ENCODE measurements at places on chromosomes 6 and 20. TPM values are rescaled to one million over a fixed set of nuclear protein-coding genes. Genes with fewer than 3 reads are reported as not detected.

Gene EYS
- 0.24 TPM for total RNA-seq

- DNase-seq: no peak
Measured at GRCh38 chr20:1871807-1872458, 23.3 kb upstream of the SIRPA start.

DNA sequence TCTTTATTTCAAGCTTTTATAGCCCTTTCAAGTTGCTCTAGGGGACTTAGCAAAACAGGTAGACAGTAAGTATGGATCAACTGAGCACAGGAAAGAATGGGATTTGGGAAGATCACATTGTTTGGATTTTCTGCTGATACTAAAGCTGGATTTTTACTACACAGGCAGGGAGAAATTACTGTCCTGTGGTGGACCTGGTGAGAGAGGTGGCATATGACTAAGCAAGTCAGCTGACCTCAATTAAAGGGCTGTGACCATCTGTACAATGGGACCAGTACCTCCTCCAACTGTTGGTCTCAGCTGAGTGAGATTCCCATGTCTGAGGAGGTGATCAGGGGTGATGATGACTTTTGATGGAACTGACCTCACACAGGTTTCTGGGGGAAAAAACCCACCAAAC, 28.0 kb downstream of the RREB1 start:
- DNase-seq: no peak

GRCh38 chr20:56328861-56329260, 29.9 kb upstream of the FAM210B start:
- no peak for DNase-seq

DNA sequence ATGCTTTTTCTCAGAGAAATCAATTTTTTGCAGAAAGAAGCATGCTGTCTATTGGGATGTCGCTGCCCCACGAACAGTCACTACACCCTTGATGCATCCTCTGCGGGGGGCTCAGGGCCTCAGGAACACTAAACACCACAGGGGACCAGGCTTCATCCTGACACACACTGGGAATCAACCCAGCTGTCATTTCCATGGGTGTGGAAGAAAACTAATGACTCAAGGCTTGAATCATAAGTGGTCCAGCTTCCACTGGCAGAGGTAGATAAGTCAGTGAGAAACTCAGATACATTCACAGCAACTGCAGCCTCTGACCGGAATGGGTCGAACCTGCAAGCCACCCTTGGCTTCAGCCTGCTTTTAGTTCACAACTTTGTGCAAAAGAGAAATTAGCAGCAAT, 81.3 kb upstream of the SPTLC3 start:
- no peak for DNase-seq

DNA sequence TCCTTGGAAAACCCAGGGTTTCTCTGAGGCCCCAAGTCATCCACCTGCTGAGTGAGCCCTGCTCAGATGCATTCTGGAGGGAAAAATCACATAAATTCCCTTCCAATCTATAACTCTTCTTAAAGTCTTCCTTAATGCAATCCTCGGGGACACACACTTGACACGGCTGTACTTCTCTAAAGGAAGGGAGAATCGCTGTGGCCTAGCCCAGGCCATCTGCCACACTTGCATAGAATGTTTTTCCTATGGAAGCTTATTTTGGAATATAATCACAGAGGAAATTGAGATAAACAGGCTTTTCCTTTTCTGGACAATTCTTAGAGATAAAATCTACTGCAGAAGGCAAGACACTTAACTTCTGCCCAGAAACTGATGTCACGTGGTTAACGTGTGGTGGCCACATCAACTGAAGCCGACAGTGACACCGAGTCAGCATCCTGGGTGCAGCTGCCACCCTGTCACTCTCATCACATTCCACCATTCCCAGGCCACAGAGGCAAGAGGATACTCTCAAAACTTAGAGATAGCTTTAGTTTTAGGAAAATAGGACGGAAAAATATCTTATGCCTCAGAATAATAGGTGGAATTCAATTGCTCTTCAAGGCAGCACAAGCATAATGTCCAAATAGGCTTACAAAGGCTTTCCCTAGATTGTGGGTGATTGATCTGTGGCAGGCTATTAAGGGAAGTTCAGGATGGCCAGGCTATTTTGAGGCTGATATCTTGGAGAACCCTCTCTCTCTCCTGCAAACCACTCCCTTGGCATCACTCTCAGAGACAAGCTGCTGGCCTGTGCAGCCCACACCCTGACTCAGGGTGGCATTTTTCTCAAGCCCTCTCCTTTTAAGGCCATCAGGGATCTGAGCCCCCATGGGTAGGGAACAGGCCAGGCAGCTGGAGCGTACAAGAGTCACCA, 29.6 kb downstream of the PSMB1 start:
- no peak for DNase-seq

Gene SLC35F1
- 7.7 TPM for total RNA-seq

Gene ULBP2
- 1.1 TPM for total RNA-seq

- DNase-seq: no peak
Measured at GRCh38 chr20:634148-634925, 18.7 kb downstream of the SRXN1 start.

Gene DPPA5
- not detected for total RNA-seq

Gene XKR7
- not detected for total RNA-seq

Gene ZSCAN31
- 7.1 TPM for total RNA-seq

DNA sequence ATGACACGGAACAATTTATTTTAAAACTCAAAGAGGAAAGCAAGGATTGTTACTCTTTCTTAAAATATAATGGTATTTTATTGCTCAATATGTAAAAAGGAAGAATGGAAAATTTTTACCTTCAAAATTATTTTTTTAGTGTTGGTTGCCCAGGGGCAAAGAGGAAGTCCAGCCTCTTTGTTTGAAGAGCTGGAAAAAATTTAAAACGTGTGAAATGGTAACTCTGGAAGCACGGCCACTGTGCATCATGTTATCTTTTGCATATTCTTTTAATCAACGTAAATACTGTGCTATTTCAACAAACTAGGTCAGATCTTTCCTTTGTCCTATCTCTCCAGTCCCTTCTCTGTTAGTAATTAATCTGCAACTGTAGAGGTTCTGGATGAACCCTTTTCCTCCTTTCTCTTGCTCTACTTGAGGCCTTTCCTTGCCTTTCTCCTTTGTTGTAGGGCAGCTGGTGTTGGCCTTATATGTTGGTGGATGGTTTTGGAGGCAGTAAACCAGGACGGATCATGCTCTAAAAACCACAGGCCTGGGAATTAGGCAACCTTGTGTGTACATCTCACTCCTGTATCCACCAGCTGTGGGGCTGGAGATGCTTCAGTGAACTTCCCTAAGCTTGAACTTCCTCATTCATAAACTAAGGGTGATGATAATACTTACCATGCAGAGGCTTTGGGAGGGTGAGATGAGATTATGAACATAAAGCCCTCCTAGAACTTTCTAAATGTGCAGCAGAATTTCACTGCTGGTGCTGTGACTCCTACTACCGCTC, 143.3 kb downstream of the PRL start:
- DNase-seq: no peak

Gene KCNK15
- total RNA-seq: 0.97 TPM

GRCh38 chr6:139762587-139763031, 388.2 kb upstream of the CITED2 start:
- no peak for DNase-seq

DNA sequence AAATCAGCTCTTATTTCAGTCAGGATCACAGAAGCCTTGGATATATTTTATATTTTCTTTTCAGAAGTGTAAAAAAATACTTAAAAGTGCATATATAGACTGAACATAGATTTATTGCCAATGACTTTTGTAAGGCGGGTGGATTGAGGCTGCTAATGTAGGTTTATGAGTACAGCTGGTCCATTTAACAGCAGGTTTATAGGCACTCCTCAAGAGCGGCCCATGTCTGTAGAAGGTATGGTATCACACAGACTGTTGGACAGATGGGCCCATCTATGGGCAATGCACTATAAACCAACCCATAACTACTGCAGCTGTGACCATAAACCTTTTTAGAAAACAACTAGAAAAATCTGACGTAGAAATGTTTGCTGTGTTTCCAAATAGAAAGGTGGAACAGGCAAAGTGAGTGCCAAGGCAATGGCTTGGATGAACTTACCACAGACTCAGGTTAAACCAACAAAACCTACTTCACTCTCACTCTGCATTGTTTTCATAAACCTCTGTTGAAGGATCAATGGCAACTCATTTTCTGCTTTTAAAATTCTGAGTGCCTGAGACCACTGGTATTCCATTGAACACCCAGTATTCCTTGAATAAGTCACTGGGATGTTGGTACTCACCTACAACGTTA, 170.6 kb upstream of the EYA4 start:
- no peak for DNase-seq

DNA sequence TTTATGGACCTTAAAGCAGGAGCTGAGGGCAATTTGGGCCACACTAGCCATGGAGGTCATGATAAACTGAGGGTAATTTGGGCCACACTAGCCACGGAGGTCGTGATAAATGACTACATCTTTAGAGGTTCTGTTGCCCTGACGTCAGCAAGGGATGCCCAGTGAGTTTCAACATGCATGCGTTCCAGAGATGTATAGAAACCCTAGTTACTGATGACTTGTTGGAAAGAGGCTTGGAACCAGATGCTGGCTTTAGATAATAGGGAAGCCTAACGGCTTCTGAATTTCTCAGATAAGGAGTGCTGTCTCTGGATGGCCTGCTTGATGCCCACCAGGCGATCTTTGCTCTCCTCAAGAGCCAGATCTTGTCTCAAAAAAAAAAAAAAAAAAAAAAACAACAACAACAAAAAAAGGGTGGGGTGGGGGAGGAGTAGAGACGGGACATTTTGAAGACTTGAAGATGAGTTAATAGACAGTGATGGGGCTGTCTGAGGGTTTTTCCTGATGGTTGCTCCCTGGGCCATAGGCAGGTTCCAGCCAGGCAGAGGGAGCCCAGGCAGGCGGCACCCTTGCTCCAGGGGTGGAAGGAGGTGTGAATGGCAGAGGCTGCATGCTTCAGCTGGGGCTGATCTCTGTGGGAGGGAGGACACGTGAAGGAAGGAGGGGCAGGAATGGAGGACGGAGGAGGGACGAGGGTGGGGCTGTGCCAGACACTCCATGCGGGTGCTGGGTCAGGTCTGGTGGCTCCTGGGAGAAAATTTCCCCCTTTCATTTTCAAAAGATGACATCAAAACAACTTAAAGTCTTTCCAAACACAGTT, 27.0 kb upstream of the FRMD1 start:
- DNase-seq: no peak

GRCh38 chr6:158067436-158068015, 85.9 kb downstream of the SYNJ2 start:
- no peak for DNase-seq

GRCh38 chr20:25750765-25751696, 54.4 kb upstream of the ZNF337 start:
- DNase-seq: no peak

Gene DYNLT2
- 0.83 TPM for total RNA-seq

DNA sequence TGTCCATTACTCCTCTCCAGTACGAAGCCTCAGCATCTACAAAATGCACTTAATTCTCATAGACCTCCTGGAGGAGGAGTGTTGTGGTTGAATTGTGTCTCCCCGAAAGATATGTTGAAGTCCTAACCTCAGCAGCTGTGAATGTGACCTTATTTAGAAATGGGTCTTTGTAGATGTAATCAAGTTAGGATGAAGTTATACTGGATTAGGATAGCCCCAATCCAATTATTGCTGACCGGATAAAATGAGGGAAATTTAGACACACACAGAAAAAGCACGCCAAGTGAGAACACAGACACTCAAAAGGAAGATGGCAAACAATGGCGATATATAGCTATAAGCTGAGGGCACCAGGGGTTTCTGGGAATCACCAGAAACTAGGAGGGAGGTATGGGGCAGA, 64.2 kb upstream of the FAM184A start:
- no peak for DNase-seq

- DNase-seq: no peak
Measured at GRCh38 chr20:62165762-62166399, 16.9 kb upstream of the MTG2 start.

Gene MUC21
- not detected for total RNA-seq
